ENCODE measurements at places on chromosomes 12 and 14. TPM values are rescaled to one million over a fixed set of nuclear protein-coding genes. Genes with fewer than 3 reads are reported as not detected.

The KRT71 gene
- polyA plus RNA-seq, result not detected

The PIP4K2C gene
- polyA plus RNA-seq, result 15.5 TPM

The CYP46A1 gene
- polyA plus RNA-seq, result not detected

The GPRC5A gene
- not detected for polyA plus RNA-seq

The CD27 gene
- 264 TPM for polyA plus RNA-seq

The MYH6 gene
- polyA plus RNA-seq, result not detected

The SAMD15 gene
- 0.08 TPM for polyA plus RNA-seq

The GPRC5D gene
- 1.4 TPM for polyA plus RNA-seq

The KCNK10 gene
- polyA plus RNA-seq, result not detected

The DNAJC22 gene
- polyA plus RNA-seq, result not detected

The NRXN3 gene
- not detected for polyA plus RNA-seq

The FAM186B gene
- polyA plus RNA-seq, result 0.16 TPM

The SPIC gene
- not detected for polyA plus RNA-seq

The MEG3 gene
- not detected for polyA plus RNA-seq

The PPP1R36 gene
- polyA plus RNA-seq, result not detected

The RNU6-8 gene
- not detected for polyA plus RNA-seq

The AQP5 gene
- not detected for polyA plus RNA-seq

The SRRM4 gene
- polyA plus RNA-seq, result not detected

The PCED1B gene
- polyA plus RNA-seq, result 34.0 TPM

The RPS26 gene
- polyA plus RNA-seq, result 1,297 TPM

The PTPRB gene
- 0.30 TPM for polyA plus RNA-seq

The MAP1LC3B2 gene
- polyA plus RNA-seq, result 6.9 TPM

The COCH gene
- polyA plus RNA-seq, result 189 TPM

The CPNE6 gene
- not detected for polyA plus RNA-seq

The TNS2 gene
- not detected for polyA plus RNA-seq

The PPP4R4 gene
- polyA plus RNA-seq, result 0.48 TPM

The HOXC12 gene
- not detected for polyA plus RNA-seq

The C14orf180 gene
- not detected for polyA plus RNA-seq

The NAV3 gene
- polyA plus RNA-seq, result 0.11 TPM

The NELL2 gene
- polyA plus RNA-seq, result 5.2 TPM

The SERPINA1 gene
- 1.4 TPM for polyA plus RNA-seq

The POTEG gene
- polyA plus RNA-seq, result not detected

The SOAT2 gene
- not detected for polyA plus RNA-seq

The TSHR gene
- polyA plus RNA-seq, result not detected

The INHBC gene
- not detected for polyA plus RNA-seq

The LTB4R gene
- 2.5 TPM for polyA plus RNA-seq

Data from IgD-negative memory B cell (primary cell).